AG09319 (cell line): ENCODE measurements at places on chromosomes 4 and X.

DNA sequence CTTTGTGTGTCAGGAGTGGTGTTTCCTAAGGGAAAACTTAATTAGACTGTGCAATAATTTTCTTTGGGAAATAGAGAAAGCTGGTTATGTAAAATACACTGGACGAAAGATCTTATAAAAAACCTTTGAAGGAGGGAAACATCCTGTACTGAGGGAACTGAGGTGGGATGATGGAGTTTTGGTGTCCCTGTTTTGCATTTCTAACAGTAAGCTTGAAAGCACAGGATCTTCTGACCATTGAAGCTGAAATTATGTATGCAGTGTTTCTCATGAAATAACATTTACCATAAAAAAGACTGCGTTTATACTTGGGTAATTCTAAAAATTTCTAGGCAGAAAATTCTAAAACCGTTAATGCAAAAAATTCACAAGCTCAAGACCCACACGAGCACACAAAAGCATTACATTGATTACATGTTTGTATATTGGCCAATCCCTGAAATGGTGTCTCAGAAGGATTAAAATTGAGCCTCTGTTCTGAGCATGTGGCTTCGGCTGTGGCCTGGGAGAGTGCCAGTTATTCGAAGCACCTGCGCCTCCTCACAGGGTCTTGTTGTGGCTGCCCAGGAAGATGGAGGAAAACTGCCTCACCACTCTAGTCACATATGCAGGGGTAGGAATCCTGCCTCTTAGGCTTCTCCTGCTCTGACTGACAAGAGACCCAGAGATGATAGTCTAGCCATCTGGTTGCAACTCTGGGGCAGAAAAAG lies 49.5 kb downstream of the JADE3 start:
- no peak for DNase-seq

- no peak for DNase-seq
Observed at GRCh38 chr4:1869530-1870327, 1.5 kb upstream of the NSD2 start.

DNA sequence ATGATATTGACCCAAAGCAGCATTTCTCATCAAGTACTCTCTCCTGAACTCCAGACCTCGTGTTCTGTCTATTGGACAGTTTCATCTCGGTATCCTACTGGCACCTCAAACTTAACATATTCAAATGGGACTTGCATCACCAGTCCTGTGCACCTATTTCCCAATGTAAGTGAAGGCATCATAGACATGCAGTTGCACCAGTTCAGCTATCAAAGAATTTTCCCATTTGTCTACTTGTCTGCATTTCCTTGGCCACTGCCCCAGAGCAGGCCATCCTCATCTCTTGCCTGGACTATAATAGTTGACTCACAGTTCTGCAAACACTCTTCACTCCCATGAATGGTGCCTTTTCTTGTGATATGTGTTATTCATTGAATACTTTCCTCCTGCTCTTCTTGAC lies 11.3 kb upstream of the LIMCH1 start:
- DNase-seq = no peak

DNA sequence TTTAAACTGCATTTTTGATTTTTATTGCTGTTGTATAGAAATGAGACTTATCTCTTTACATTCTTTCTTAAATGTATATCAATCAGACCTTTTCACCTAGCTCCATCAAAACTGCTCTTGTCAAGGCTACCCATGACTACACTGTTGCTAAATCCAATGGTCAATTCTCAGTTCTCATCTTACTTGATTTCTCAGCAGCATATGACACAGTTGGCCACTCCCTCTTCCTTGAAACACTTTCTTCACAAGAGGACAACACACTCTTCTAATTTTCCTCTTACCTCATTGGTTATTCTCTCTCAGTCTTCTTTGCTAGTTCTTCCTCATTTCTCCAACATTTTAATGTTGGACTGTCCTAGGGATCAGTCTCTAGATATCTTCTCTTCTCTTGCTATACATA lies 94.1 kb upstream of the CITED1 start:
- DNase-seq = no peak

GRCh38 chr4:140344101-140344500 lies 29.3 kb upstream of the SCOC start:
- no peak for DNase-seq

DNA sequence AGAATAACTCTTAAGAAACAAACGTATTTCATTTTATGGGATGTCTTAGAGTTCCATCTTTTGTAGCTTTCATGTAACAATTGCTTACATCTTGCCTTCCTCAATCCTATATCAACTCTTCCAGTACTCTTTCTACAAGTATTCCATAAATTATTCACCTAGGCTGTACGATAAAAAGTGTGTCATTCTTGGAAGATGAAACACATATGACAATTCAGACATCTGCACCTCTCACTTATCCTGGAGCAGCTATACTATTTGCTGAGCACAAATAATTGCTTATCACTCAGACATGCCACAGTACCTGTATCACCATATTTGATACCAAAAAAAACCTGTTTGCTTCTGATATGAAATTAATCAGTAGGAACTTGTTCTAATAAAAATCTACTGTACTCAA lies 1.0 kb downstream of the POF1B start:
- DNase-seq = no peak

DNA sequence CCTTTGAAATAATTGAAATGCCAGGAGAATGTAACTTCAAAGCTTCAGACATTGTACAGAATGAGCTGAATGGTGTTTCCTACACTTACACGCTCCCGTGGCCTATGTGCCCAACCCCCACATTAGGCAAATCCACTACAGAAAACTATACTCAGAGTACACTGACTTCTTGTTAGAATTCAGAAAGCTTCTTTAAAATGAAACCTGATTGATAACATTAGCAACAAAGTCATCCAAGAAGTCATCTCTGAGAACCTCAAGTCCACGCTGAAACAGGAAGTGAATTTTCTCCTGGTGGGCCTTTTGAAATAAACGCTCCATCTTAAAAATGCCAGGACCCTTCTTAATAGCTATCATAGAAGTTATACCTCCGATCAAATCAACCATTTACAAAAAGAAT lies 136.3 kb downstream of the TSPAN5 start:
- DNase-seq = no peak

GRCh38 chr4:45621971-45622370 lies 501.9 kb downstream of the GABRG1 start:
- DNase-seq = no peak

- DNase-seq = no peak
Observed at GRCh38 chrX:35166023-35166422, 223.4 kb downstream of the FAM47B start.
